ENCODE measurements at places on chromosomes 4 and X.

DNA sequence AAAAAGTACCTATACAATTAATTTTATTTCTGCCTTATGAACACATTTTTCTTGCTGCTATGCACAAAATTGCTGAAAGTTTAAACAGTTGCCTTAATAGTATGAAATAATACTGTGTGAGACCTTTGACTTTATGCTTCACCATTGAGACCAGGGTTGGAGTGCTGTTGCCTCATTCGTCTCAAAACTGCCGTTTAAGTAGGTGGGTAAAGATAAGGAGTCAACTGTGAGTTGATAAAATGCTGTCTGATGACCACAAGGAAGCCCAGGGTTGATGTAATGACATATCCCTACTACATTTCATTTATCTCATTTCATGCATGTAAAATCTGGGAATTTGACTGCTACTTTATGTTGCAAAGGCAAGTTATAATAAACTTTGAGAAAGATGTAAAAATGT lies 23.4 kb downstream of the STK26 start:
- no peak for DNase-seq

DNA sequence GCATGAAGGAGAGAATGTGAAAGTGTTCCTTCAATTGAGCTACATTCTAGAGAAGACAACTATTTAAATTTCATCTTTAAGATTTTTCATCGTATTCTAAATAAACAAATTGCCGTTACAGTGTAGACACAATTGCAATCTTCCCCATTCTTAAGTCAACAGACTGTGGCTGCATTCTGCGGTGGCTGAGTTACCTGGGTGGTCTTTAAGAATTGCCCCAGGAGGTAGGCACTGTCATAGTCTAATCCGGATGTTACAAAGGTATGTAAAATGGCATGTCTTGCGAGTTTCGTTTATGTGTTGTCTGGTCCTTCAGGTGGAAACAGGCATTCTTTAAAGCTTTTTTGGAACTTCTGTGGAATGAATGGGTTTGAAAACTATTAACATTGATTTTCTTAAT lies 586.1 kb upstream of the PITX2 start:
- no peak for DNase-seq

- DNase-seq: no peak
Measured at GRCh38 chrX:2677764-2678163, 13.3 kb upstream of the CD99 start.

DNA sequence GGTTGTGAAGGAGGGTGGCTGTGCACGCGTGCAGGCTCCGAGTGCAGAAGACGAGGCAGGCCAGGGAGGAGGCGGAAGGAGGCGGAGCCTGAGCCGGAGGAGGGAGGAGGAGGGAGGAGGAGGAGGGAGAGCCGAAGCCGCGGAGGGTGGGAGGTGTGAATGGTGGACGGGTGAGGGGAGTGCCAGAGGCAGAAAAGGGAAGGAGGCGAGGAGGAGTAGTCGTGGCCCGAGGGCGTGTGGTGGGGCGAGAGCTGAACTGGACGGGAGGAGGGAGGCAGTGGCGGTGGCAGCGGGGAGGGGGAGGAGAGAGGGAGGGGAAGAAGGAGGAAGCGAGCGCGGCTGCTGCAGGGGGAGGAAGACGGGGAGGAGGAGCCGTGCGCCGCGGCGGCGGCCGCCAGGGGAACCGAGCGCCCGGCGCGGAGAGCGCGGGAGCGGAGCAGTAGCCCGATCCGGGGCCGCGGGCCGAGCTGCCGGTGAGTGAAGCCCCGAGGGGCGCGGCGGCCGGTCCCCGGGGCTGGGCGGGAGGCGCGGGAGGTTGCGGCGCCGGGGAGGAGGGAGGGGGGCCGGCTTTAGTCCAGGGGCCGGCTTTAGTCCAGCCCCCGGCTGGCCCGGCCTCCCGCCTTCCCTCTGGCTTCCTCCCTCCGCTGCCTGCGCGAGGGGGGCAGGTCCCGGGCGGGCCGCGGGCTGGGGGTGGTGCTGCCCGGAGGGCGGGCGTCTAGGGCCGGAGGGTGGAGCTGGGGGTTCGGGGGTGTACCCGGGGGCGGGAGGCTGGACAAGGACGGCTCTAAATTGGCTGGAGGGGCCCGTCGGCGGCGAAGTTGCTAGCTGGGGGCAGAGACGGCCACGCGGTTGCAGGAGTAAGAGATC lies at the start of gene TMEM164:
TSS of gene TMEM164 (plus strand) at position 815 of the 867 bp plus-strand sequence. CDS start 661 bp downstream, outside the sequence.
- peak; percentile 12 for DNase-seq

GRCh38 chr4:27463816-27464215 lies 603.2 kb downstream of the STIM2 start:
- DNase-seq: no peak

DNA sequence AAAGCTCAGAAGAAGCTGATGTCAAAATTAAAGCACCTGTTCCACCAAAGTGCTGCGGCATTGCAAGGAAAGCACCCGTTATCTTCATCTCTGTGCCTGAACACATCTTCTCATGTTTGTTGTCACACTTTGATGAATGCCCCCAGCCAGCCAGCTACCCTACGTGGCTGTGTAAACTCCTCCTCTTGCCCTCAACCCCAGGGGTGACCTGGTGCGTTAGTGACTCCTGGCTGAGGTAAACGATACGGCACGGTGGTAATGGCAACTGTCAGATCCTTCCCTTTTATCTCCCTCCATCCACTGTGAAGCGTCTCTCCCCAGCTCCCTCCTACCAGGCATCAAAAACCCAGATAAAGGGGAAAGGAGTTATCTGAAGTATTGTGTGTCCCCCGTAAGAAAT lies 90.6 kb upstream of the WWC2 start:
- no peak for DNase-seq

GRCh38 chrX:50432829-50433289 lies 37.8 kb downstream of the DGKK start:
- DNase-seq: no peak

DNA sequence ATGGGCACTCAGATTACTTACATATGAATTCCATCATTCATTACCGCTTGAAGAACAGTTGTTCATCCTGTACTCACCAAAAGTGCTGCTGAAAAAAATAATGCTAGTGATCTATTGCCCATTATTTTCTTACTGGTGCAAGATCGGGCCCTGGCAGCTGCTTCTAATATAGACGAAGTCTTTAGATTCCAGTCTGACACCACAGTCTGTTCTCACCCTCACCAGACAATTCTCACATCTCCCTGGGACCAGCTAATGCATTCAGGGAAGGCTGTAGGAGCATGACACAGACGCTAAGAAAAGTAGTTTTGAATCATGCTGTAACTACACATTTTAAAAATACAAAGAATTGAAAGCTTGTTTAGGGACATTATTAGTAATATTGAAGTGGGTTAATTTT lies 13.8 kb downstream of the GEMIN8 start:
- DNase-seq: no peak

GRCh38 chrX:119692191-119693039 lies 553 bp downstream of the SEPTIN6 start:
- DNase-seq: no peak

GRCh38 chrX:57528670-57529255 lies 63.0 kb upstream of the ZXDB start:
- DNase-seq: no peak

GRCh38 chrX:113421432-113421831 lies 580.8 kb upstream of the AMOT start:
- DNase-seq: no peak

GRCh38 chr4:2419814-2420213 lies 1.1 kb downstream of the CFAP99 start:
- no peak for DNase-seq

- no peak for DNase-seq
Measured at GRCh38 chr4:99117876-99118693, 26.0 kb downstream of the ADH4 start.

DNA sequence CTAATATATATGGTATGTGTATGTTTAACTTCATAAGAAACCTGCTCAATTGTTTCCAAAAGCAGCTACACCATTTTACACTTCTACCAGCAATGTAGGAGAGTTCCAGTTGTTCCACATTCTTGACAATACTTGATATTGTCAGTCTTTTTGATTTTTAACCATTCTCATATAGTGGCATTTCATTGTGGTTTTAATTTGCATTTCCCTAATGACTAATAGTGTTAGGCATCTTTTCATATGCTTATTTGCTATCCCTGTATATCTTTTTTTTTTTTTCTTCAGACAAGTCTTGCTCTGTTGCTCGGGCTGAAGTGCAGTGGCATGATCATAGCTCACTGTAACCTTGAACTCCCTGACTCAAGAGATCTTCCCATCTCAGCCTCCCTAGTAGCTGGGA lies 58.2 kb upstream of the TRIM2 start:
- DNase-seq: no peak

- DNase-seq: no peak
Measured at GRCh38 chr4:17124767-17125166, 226.3 kb upstream of the LDB2 start.

DNA sequence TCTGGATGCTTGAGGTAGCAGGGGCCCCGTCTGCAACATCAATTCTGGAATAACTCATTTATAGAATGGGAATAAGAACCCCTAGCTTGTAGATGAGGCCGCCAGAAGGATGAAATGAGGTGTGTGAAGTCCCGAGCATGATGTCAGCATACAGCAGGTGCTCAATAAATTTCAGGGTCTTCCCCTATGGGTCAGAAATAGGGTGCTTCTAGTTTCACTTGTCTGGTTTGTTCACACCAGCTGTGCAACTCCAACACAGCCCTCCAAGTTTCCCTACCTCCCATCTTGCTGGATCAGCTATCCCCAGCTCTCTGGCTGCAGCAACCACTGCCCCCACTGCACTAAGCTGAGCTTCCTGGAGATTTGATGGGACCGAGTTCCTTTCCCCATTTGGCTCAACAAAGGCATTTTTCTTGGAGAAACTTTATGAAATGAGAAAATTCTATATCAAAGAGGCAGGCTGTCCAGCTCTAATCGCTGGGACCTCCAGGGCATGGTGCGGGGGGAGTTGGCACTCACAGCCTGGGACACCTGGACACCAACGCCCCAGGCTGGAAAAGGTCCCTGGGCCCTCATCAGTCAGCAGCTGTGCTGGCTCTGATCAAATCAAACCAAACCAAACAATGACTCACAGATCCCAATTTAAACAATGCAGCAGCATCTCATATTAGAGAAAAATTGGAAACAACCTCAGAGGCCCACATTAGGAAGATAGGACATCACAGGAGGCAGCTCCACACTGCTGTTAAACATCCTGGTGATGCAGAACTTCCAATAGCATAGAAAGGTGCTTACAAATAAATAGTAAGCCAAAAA lies 13.3 kb downstream of the SLC2A9 start:
- DNase-seq: no peak

GRCh38 chrX:132652871-132653270 lies 164.0 kb upstream of the MBNL3 start:
- no peak for DNase-seq

DNA sequence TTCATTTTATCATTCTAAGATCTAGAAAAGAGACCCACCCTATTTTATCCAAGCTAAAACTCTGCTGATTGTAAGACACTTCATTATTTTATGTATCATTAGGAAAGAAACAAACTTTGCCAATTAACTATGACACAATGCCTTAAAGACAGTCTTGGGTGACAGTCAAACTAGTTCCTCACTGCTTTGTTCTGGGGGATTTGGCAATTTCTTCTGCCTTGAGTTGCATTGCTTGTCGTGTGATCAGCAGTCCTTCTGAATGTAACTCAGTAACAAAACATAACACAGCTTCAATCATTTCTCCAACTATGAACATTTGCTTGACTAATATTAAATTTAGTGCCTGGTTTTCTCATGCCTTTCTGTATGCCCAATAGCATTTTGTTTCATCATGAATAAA lies 577.9 kb upstream of the DIPK2B start:
- no peak for DNase-seq

Data from cerebellar nuclear complex (tissue), 1 donor.